ENCODE measurements at places on chromosomes 5 and 9. TPM values are rescaled to one million over a fixed set of nuclear protein-coding genes. Genes with fewer than 3 reads are reported as not detected.

CAMK2A gene
- 0.46 TPM for polyA plus RNA-seq

SNCAIP gene
- 1.1 TPM for polyA plus RNA-seq

RASGRF2 gene
- 3.0 TPM for polyA plus RNA-seq

LCN2 gene
- polyA plus RNA-seq: 5.4 TPM

HDAC3 gene
- 56.2 TPM for polyA plus RNA-seq

PNPLA7 gene
- 3.5 TPM for polyA plus RNA-seq

BTNL9 gene
- polyA plus RNA-seq: 6.5 TPM

PDZD2 gene
- 1.4 TPM for polyA plus RNA-seq

WNK2 gene
- 19.2 TPM for polyA plus RNA-seq

GRCh38 chr9:116966199-116966598, 279.1 kb downstream of the TRIM32 start:
- H3K27me3 ChIP-seq: no peaks in the 10 kb centered on the region
- no peak overlapping the region for H3K27ac ChIP-seq
- H3K36me3 ChIP-seq: no peaks in the 10 kb centered on the region
- DNase-seq: no peak
- no peaks in the 10 kb centered on the region for H3K4me1 ChIP-seq

GRCh38 chr5:135264451-135265440, 134.3 kb downstream of the MACROH2A1 start:
- no peak for DNase-seq
- H3K4me1 ChIP-seq: peaks cover 3% of the 10 kb centered on the region
- no peak overlapping the region for H3K27ac ChIP-seq
- H3K4me3 ChIP-seq: no peak overlapping the region
- no peaks in the 10 kb centered on the region for H3K27me3 ChIP-seq

DNA sequence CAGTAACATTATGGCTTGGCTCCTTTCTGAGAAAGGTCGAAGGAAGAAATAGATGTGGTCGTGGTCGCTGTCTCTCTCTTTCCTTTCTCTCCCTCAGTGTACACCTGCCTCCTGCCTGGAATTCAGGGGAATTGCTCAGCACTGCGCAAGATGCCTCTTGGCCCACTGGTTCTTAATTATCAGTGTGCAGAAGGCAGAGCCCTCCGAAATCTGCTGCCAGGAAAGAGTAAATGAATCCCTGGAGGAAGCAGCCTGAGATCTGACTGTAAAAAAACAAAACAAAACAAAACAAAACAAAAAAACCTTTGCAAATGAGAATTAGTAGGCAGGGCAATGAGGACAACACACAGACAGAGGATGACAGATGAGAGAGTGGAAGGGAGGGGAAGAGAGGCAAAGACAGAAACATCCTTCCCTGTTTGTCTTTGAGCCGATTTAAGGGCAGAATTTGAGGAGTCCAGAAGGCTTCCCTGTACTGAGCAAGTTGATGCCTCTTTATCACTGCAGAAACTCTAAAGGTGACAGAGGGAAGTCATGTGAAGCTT, 113.8 kb upstream of the PUM3 start:
- H3K4me1 ChIP-seq: no peaks in the 10 kb centered on the region
- no peak overlapping the region for H3K27ac ChIP-seq
- H3K4me3 ChIP-seq: no peak overlapping the region
- no peaks in the 10 kb centered on the region for H3K36me3 ChIP-seq
- no peak for DNase-seq

DNA sequence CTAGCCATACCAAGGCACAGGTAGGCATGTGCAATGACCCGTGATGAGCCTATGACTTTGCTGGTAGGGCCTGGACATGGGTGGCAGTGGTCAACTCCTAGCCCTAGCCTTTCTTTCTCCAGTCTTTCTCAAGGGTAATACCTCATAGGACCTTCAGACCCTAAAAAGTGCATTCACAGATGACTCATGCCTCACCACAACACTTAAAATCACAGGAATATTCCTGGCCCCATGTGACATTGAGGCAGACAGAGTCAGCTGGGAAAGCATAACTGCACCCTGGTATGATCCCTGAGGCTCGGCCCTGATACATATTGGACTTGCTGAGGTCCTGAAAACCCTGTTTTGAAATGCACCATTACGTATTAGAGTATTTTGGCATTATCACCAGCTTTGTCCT, 449.5 kb downstream of the HINT1 start:
- H3K27ac ChIP-seq: no peak overlapping the region
- no peaks in the 10 kb centered on the region for H3K4me1 ChIP-seq
- no peak for DNase-seq

DNA sequence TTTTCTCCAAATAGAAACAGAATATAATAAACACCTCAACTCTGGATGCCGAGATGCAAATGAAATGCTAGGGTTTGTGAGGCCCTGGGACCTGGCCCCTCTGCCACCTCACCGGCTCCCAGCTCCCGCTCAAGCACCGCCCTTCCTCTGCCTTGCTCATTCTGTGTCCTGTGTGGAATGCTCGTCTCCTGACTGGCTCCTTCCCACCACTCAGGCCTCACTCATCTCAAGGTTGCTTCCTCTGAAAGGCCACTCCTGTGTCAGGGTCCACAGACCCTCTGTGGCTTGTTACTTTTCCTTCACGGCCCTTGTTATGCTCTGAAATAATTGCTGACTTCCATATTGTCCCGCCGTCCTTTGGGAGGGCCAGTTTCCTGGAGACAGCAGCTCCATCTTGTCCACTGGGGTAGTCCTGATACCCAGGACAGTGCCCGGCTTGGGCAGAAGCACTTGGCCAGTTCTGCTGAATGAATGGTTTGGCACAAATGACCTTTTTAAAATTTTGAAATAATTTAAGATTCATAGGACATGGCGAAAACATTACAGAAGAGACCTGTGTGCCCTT, 15.4 kb downstream of the RNF44 start:
- H3K27me3 ChIP-seq: no peaks in the 10 kb centered on the region
- H3K4me3 ChIP-seq: no peak overlapping the region
- peaks cover 7% of the 10 kb centered on the region for H3K36me3 ChIP-seq

DNA sequence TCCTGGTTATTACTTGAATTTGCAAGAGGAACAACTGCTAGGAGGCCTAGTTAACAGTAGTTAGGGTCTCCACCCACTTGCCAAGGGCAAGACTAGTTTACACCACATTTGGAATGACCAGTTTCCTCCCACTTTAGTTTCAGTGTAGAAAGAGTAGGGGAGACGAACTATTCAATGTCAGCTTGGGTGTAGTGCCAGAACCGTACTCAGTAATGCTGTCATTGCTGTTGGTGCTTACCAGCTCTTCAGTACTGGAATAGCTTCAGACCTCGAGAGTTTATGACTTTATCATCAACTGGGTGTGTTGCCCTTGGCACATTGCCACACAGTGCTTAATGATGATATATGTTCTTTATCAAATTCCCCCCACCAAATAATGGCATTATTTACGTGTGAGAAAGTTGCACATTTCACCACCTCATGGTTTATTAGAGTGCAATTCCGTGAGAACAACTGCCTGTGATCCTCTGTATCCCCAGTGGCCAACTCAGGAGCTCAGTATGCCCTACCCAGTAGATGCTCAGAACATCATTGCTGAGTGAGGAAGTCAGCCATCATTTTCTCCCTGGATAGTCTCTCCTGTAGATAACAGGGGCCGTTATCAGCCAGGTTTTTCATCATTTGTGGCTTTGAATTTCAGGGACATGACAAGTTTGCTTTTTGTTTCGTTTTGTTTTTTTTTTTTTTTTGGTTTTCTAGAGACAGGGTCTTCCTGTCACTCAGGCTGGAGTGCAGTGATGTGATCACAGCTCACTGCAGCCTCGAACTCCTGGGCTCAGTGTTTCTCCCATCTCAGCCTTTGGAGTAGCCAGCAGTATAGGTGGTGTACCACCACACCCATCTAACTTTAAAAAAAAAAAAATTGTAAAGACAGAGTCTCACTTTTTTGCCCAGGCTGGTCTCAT, 67.3 kb downstream of the DOCK8 start:
- peak overlapping the region; percentile 17 for H3K27ac ChIP-seq
- peaks cover 4% of the 10 kb centered on the region for H3K4me1 ChIP-seq
- H3K27me3 ChIP-seq: no peaks in the 10 kb centered on the region

DNA sequence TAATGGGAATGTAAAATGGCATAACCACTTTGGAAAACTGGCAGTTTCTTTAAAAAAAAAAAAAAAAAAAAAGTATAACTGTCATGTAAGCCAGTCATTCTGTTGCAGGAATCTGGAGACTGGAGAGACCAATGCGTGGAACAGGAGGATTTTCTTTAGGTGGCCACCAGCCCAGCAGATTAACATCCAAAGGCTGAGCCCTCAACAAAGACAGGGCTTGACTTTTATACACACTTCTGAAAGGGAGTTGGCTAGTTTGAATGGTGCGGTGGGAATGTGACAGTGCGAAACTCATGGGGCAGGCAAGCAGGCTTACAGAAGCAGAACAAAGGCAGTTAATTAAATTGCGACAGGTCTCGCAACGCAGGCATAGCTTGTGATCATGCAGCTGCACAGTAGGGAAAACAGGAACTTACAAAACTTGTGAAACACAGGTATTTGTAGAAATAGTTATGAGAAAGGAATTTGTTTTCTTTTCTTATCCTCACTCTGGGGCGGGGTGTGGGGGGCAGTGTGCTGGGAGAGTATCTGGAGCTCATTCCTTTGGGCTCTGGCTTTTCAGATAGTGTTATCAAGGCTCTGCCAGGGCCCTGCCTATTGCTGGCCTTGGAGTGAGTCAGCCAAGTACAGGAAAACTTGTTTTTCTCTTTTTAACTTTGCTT, 12.0 kb downstream of the UIMC1 start:
- peak overlapping the region; percentile 34 for H3K27ac ChIP-seq
- no peak overlapping the region for H3K4me3 ChIP-seq
- H3K4me1 ChIP-seq: no peaks in the 10 kb centered on the region
- H3K36me3 ChIP-seq: no peaks in the 10 kb centered on the region

- DNase-seq: no peak
- H3K27me3 ChIP-seq: no peaks in the 10 kb centered on the region
- no peaks in the 10 kb centered on the region for H3K36me3 ChIP-seq
- no peak overlapping the region for H3K4me3 ChIP-seq
- no peak overlapping the region for H3K27ac ChIP-seq
Measured at GRCh38 chr5:5602554-5602953, 180.1 kb downstream of the ICE1 start.

- no peaks in the 10 kb centered on the region for H3K4me1 ChIP-seq
- H3K4me3 ChIP-seq: no peak overlapping the region
- no peaks in the 10 kb centered on the region for H3K27me3 ChIP-seq
- H3K36me3 ChIP-seq: no peaks in the 10 kb centered on the region
- H3K27ac ChIP-seq: no peak overlapping the region
- DNase-seq: no peak
Measured at GRCh38 chr9:84947412-84947972, 278.0 kb downstream of the NTRK2 start.

DNA sequence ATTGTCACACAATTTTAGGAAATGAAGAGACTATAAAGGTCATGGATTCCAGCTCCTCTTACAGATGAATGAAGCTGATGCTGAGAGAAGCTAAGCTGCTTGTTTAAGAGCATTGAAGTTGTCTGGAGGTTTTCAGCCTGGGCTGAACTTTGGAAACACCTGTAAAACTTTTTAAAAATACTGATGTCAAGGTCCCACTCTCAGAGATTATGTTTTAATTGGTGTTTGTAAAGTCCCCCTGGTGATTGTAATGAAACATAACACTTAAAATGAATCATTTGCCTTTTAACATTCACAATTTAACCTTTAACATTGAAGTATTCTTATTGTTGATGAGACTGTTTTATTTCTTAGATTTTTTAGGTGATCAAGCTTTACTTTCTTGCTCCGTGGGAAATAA, 16.4 kb downstream of the RAD23B start:
- no peaks in the 10 kb centered on the region for H3K27me3 ChIP-seq
- no peak overlapping the region for H3K27ac ChIP-seq
- peaks cover 8% of the 10 kb centered on the region for H3K36me3 ChIP-seq
- no peak overlapping the region for H3K4me3 ChIP-seq

- DNase-seq: no peak
- no peak overlapping the region for H3K27ac ChIP-seq
Measured at GRCh38 chr5:155773680-155774079, 553.3 kb upstream of the SGCD start.

DNA sequence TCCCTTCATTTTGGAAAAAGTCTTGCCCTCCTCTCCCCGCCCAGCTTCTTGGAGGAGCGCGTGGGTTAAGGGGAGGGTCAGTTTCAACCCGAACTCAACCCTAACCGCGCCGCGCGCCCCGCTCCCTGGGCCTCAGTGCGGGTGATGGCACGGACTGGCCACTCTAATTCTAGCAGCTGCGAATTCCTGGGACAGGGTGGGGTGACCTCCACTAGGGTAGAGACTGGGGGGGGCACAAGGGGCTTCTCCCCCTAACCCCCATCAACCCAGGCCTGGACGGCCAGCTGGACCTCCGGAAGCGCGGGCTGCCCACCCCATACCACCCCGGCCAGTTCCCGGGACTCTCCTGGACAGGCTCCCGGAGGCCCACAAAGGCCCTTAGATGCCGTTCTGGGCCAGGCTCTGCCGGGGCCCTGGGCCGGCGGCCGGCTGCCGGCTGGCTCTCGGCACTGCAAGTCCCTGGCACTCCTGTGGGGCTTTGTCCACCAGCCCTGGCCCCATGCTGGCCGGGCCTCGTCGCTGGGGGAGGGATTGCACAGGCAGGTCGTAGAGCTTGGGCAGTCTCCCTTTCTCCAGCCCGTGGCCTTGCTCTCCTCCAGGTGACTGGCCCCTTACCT, 7.2 kb upstream of the PSD2 start:
- no peak for DNase-seq
- no peaks in the 10 kb centered on the region for H3K36me3 ChIP-seq
- H3K4me1 ChIP-seq: no peaks in the 10 kb centered on the region

All from small intestine (tissue), 16 donors.